ENCODE measurements at places on chromosomes 1 and 21.
A peak's percentile ranks its signal among the peaks of the same experiment; 100 is the strongest.

- no peak for DNase-seq
These were observed 12.8 kb upstream of the MPZL1 start for GRCh38 chr1:167708940-167709389.

- DNase-seq: no peak
These were observed 13.1 kb upstream of the PSMG1 start for GRCh38 chr21:39196310-39196709.

DNA sequence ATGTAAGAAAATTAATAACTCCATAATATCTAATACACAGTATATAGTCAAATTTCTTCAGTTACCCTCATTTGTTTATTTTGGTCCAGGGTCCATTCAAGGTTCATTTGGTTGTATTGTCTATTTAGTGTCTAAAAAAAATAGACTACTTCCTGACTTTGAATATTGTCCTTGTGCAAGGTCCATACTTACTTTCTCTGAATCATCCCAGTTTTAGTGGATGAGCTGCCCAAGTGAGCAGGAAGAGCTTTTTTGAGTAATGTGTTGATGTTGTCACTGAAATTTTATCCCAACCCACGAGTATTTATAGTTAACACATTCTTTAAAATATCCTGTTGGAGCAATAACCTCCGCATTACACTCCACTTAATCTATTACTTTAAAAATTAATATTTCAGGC is 45.6 kb upstream of the FASLG start:
- DNase-seq: no peak

- DNase-seq: no peak
These were observed 294.4 kb downstream of the SDCCAG8 start for GRCh38 chr1:243550276-243550675.

- DNase-seq: no peak
These were observed 39.5 kb downstream of the LRRC71 start for GRCh38 chr1:156959925-156960324.

GRCh38 chr1:186854102-186854501 is 25.4 kb downstream of the PLA2G4A start:
- DNase-seq: no peak

GRCh38 chr1:175297291-175297690 is 104.7 kb upstream of the KIAA0040 start:
- no peak for DNase-seq

GRCh38 chr1:41532206-41532975 is 47.9 kb upstream of the EDN2 start:
- DNase-seq: peak; percentile 26

- DNase-seq: no peak
These were observed 153.8 kb downstream of the MRPL39 start for GRCh38 chr21:25453524-25453923.

GRCh38 chr1:18716112-18716784 is 85.6 kb downstream of the PAX7 start:
- no peak for DNase-seq

DNA sequence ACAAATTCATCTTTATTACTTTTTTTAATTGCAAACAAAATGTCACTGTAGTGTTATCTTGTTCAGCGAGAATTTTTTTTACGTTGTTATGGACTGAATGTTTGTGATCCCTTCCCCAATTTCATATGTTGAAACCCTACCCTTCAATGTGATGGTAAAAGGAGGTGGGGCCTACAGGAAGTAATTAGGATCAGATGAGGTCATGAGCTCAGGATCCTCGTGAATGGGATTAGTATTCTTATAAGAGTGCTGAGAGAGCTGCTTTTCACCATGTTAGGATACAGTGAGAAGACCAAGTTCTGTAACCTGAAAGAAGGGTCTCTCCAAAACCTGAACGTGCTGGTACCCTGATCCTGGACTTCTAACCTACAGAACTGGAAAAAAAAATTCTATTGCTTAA is 646.0 kb upstream of the TMPRSS15 start:
- no peak for DNase-seq

- DNase-seq: no peak
These were observed 811 bp upstream of the REG4 start for GRCh38 chr1:119811985-119812557.

GRCh38 chr1:214154596-214155292 is 126.2 kb upstream of the SMYD2 start:
- no peak for DNase-seq

GRCh38 chr1:203995228-203995627 is 77.7 kb upstream of the SOX13 start:
- no peak for DNase-seq

DNA sequence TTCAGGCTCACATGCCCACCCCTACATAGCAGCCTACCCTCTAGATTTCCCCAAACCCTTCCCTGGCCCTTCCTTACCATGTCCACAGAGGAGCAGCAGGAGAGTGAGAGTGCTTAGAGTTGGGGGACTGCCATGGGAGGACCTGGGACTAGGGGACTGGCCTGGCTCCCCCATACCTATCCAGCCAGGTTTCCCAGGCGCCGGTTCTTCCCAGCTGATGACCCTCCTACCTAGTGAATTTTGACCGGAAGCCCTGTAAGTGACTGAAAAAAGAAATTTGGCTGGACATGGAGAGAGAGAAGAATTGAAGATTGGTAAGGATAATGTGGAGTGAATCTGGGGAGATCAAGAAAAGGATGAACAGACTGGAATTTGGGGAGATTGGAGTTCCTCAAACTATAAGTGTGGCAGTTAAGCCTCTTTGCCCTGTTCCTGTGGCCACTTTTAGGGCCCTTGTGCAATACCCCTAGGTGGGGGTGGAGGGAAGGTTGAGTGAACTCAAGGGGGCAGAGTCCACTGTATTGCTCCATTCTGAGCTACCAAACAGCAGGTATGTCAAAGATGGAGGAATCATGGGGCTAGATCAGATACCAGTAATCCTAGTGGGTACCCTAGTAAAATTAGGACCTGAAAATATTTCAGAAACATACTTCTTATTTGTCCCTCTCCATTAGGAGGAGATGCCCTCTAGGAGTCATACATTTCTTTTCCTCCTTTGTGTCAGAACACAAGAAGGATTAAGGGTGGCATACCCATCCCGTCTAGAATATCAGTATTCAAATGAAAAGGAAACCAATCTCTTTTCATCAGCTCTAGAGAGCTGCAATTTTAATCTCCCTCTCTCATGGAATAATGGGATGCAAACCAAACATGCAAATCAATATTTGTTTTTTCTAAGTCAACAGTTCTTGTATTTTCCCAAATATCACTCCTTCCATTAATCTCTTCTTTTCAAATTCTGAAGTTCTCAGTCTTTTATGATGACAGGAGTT is 1.2 kb downstream of the HJV start:
- no peak for DNase-seq

- no peak for DNase-seq
These were observed 287.2 kb downstream of the LMO4 start for GRCh38 chr1:87615901-87616300.
